ENCODE measurements at places on chromosomes 3 and 15.
A peak's percentile ranks its signal among the peaks of the same experiment; 100 is the strongest.

- no peak for DNase-seq
Observed at GRCh38 chr15:62301993-62302675, 137.0 kb upstream of the C2CD4B start.

GRCh38 chr3:52014613-52015012, 18.9 kb upstream of the RPL29 start:
- peak; percentile 61 for DNase-seq

DNA sequence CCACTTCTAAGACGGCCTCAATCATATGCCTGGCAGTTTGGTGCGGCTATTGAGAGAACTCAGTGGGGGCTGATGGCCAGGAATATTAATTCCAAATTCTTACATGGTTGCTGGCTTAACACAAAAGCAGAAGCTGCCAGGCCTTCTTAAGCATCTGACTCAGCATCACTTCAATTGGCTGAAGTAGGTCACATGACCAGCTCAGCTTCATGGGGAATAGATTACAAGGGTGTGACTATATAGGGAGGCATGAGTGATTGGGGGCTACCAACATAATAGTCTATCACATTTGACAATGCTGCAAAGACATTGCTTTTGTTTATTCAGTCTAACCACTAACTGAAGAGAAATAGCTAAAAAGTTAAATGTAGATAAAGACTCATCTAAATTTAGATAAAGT, 101.6 kb upstream of the ANKRD28 start:
- DNase-seq, result peak; percentile 75

GRCh38 chr3:44509393-44509921, 32.0 kb upstream of the ZNF445 start:
- DNase-seq, result peak; percentile 66

All from K562 (cell line).